ENCODE measurements at places on chromosomes 5 and 9.

DNA sequence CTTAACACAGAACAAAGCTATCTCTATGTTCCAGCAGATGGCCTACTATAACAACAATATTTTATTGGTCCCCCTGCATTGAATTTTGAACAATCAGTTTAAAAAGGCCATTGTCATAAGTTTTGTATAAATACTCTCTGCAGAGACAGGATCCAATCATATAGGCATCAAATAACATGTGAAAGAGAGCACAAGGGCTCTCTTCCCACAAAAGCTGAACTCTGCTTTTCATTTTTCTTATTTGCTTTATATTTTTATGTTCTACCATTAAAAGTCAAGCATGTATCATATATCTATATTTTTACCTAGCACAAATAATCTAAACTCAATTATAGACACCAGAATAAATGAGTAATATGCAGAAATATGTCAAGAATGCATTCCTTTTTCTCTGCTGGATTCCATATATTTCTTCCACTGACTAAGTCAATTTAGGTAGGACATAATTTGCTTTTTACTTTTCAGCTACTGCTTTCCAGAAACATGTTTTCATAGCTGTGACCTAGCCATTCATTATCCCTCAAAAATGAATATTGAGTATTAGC is 143.6 kb downstream of the CDH9 start:
- DNase-seq: no peak

- no peak for DNase-seq
Measured at GRCh38 chr9:137439158-137439714, 1.9 kb downstream of the ENTPD8 start.

DNA sequence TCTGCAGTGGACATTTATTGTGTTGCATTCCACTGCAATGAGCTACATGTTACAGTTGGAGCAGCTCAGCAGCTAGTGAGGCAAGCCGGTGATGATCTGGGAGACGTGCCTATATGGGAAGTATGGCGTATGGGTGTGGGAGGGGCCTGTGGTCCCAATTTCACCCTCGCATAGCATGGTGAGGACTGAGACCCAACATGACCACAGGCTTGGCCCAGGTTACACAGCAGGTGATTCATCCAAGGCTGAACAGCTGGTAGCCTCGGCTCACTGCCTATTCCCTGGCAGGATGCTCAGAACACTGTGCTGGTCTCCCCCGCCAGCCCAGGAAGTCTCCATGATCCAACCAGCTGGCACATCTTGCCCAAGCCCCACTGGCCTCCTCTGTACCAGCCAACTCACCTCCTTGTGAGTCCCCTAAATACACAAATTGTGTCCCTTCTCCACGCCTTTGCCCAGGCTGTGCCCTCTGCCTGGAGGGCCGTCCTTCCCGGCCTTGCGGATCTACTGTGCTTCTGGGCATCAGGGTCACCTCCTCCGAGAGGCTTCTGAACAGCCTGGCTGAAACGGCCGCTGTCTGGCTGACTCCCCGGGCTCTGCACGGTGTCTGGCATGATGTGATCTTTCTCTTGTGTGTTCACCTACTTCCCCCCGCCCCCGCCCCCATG is 81.4 kb downstream of the NSUN2 start:
- peak; percentile 40 for DNase-seq

DNA sequence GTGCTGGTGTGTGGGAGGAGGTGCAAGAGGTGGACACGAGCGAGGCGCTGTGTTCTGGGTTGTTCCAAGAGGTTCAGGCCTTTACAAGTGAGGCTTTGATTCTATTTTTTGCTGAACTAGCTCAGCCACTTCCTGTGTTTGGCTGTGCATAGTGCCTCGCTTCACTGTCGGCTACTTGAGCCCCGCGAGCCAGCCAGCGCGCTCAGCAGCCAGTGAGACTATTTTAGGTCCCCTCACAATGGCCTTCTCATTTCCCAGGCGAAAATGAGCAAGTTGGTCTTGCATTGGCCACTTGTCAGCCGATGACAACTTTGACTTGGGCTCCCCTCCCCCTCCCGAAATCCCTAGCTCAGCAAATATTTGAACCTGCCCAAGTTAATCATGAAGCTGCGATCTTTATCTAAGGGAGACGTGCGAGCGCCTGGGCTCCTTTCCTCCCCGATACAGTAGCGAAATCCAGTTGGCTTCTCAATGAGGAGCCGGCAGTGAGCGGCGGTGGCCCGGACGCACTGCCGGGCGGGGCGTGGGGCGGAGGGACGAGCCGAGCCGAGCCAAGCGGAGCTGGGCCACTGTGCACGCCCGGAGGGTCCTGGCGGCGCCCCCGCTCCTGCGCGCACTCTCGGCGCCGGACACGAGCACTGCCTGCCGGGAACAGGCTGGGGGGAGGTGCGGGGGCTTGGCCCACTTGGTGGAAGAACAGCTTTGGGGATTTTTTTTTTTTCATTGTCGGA is 72.6 kb downstream of the PIK3R1 start:
- peak; percentile 66 for DNase-seq

GRCh38 chr9:132143359-132143758 is 18.5 kb upstream of the NTNG2 start:
- no peak for DNase-seq

DNA sequence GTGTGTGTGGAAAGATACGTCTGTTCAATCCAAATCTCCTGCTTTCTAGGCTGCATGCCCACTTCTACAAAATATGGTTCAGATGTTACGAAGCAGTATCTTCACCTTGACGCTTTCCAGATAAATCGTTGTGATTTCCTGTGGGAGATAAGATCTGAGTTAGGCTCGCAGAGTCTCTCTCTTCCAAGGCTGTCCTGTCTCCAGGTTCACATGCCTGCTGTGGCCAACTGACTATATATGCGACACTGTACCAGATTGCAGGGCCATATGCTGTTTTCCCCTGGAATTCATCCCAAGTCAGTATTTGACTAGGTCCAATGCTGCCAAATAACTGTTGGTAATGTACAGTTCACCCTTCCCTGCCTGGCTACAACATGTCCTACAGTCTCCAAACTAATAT is 47.9 kb downstream of the TMEM252 start:
- DNase-seq: no peak

GRCh38 chr5:64603676-64604075 is 86.6 kb upstream of the SHISAL2B start:
- DNase-seq: peak; percentile 15

DNA sequence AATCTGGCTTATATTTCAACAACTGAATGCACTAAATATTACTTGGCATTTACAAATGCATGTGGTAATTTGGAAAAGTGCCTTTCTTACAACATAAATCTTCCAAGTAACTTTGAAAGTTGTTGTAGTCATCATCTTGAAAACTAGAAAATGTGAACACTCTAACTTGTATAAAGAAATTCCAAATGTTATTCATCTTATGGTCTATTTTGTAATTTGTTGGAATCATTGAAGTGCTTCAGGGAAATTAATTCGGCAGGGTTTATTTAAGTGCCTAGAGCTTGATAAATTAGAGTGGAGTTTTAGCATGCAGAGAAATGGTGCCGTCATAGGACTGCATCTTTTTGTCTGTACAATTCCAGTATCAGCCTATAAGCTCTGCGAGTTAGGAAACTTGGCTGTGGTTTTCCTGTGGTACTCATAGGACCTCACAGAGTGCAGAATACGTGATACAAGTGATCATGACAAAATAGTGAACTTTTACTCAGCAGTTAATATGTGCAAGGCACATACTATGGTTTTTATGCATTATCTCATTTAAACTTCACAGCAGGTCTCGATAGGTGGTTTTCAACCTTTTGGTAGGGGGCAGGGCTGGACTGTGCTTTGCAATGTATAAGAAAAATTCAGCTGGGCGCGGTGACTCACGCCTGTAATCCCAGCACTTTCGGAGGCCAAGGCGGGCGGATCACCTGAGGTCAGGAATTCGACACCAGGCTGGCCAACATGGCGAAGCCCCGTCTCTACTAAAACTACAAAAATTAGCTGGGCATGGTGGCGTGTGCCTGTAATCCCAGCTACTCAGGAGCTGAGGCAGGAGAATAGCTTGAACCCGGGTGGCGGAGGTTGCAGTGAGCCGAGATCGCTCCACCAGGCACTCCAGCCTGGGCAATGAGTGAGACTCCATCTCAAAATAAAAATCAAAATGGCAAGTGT is 79.6 kb downstream of the RAI14 start:
- DNase-seq: peak; percentile 97

- no peak for DNase-seq
Measured at GRCh38 chr5:72651109-72651508, 143.9 kb upstream of the ZNF366 start.

DNA sequence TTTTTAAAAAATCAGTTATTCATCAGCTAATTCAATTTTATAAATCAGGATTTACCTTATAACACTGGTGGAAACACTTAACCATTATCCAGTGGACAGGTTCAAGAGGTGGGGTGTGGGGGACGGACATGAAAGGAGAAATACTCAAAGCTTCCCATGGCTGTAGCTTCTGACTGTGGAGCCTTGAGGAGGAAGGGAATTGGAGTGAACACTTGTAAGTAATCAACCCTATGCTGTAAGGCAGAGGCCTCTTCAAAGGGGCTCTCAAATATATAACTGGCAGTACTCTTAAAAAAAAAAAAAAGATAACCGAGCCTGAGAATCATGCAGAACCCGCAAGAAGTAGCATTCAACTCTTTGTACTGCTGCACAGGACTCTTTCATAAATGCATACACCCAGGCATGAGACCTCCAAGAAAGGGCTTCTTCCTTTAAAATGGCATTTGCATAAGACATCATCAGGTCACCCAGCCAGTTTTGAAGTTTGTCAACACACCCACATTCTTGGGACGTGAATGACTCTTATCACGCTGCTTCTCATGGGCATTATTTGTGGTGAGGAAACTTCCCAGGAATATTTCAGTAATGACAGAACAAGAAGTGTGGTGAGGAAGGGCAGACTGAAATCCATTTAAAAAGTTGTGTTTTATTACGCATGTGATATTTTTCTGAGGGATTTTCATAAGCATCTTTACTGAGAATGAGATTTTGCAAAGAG is 8.1 kb downstream of the OSMR start:
- DNase-seq: peak; percentile 97

DNA sequence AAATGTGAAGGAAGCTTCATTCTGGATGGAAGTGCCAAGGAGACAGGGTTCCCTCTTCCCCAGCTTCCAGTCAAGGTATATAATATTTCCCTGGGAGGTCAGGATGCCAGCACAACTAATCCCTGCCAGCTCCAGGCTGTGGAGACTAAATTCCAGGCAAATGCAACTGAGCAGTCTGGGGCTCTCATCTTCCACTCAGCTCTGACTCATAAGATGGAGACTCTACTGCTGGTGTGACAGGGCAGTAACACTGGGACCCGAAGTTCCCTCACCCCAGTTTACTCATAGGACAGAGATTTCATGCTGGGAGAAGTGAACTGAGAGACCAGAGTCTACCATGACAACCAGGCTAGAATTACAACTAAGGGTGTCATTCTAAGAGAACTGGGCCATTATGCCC is 235.4 kb downstream of the FSTL4 start:
- DNase-seq: no peak

DNA sequence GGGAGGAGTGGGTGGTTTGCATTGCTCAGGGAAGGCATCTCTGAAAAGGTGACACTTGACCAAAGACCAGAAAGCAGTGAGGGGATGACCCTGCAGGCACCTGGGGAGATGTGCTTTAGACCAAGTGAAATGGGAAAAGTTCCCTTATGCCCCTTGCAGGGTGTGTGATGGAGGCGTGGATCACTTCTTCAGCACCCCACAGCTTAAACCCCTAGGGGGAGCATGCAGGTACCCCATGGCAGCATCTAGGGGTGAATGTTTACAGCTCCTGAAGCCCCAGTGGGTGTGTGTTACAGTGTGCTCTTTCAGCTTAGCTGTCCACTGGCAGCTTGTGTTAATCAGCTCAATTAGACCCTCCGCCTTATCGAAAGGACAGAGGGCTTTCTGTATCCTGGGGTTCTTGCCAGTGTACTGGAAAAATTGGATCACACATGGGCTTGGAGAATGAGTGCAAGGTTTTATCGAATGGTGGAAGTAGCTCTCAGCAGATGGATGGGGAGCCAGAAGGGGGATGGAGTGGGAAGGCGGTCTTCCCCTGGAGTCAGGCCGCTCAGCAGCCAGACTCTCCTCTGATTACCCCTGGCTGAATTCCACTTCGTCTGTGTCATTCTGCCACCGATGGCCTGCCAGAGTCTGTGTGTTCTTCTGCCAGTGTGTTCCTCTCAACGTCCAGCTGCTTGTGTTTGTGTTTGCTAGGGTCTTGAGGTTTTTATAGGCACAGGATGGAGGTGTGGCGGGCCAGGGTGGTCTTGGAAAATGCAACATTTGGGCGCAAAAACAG is 6.3 kb downstream of the BHMT2 start:
- peak; percentile 13 for DNase-seq

GRCh38 chr9:85014292-85014691 is 344.8 kb downstream of the NTRK2 start:
- DNase-seq: no peak

DNA sequence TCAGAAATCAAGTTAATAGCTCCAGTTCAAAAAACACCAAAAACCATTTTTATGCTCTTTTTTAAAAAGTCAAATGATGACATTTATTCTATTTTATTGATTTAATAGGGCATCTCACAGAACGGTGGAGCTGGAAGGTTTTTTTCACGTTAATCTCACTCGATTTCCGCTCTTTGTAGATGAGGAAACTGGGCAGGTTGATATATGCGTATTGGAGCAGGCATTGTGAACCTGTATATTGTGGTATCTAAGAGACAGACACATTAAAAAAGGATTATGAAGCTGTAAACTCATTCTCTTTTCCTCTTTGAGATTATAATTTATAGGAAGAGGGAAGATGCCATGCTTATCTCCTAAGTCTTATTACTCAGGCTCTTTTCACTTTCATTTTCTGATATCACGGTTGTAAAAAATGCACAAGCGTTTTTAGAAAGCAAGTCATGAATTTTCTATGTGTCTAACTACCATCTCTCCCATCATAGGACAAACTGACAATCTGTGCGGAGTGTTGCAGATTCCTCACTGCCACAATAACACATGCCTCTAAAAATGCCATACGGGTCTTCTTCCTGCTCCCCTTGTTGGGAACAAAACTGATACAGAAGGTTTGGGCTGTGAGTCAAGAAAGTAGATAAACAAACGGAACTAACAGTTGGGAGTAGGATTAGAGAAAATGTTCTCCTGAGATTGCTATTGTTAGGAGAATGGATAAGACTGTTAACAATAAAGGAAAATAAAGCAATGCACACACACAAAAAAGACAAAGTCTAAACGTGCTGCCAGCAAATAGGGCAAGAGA is 1997.7 kb downstream of the MAT2B start:
- DNase-seq: peak; percentile 26

DNA sequence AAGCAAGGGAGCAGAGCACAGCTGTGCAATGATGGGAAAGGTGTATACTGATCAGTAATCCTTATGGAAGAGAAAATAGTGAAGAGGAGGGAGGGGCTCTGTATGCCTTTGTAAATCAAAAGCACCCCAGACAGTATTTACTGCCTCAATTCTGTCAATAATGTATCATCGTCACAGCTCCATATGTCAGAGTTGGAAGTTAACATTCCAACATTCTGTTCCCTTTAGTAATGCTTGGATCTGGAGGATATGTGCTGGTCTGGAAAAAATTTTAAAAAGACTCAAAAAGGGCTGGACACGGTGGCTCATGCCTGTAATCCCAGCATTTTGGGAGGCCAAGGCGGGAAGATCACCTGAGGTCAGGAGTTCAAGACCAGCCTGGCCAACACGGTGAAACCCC is 310.4 kb downstream of the ACTL7B start:
- DNase-seq: no peak
